ENCODE measurements at places on chromosomes 2 and 18.
A peak's percentile ranks its signal among the peaks of the same experiment; 100 is the strongest.

GRCh38 chr2:30150786-30151185, 4.0 kb downstream of the YPEL5 start:
- DNase-seq: no peak

DNA sequence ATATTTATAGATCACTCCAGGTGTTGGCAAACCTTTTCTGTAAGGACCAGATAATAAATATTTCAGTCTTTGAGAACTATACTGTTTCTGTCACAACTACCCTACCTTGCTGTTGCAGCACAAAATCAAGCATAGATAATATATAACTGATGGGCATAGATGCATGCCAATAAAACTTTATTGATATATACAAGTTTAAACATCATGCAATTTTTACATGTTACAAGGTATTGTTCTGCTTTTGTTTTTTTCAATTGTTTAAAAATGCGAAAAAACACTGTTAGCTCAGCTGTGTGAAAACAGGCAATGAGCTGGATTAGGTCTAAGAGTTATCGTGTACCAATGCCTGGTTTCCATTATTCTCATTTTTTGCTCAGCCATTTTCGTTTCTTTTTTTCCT, 47.6 kb upstream of the FN1 start:
- DNase-seq: no peak

DNA sequence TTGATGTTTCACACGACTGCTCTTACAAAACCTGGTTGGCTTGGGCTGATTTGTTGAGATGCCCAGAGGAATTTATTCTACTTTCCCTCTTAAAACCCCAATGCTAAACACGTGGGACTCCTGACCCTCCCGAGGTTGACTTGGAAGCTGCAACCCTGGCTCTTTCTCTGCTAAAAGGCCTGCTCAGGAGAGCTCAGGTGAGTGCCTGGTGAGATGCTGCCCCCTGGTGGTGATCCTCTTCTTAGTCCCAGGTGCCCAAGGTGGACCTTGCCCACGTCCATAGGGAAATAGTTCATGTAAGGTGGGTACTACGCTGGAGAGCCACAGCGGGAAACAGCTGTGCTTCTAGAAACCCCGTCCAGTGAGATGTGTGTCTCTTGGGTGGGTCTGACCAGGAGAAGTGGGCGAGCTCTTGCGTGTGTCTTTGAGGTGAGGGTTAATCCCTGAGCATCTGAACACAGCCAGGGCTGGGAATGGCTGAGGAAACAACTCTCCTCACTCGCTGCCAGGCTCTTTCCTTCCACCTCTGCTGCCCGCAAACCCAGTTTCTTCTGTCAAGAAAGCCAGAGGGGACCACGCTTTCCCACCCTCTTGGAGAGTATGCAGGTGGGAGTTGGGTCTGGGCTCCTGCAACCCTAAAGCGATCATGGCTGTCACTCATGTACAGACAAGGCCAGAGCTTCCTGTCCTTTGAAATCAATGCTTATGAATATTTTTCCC, 25.5 kb upstream of the PXDN start:
- no peak for DNase-seq

DNA sequence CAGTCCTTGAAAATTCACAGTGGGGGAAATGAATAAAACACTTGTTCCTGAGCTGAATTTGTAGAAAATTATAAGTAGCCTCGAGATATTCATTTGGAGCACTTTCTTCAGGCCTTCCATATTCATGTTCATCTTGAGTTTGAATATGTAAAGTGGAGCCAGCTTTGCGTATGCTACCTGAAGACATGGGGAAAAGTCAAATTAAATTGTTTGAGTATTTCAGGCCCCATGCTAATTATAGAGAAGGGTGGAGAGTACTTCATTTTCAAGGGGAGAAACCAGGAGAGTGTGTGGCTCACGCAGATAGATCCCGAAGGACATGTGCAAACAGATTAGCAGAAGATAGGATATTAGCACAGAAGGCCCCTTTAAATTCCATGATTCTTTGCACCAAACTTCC, 7.7 kb downstream of the RPRM start:
- DNase-seq: no peak

DNA sequence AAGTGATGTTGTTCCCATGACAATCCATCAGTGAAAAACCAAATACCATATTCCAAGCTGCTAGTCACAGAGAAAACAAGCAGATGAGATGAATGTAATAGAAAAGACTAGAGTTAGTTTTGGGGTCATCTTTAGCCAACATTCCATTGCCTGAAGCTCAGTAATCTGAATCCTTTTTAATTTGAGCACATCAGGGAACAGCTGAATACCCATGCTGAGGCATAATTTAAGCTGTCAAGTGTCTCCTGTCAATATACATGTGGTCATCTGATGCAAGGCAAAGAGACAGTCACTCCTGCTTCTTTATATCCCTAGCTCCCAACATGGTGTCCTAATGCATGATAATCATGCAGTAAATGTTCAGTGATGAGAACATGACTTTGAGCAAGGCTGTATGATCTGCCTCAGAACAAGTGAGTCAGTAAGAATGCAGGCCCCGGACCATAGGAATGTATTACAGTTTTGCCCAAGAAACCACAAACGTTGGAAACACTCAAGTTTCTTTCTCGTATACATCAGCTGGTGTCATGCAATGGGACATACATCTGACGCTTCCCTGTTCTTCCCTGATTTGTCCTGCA, 48.0 kb downstream of the CDK15 start:
- peak; percentile 96 for DNase-seq

- no peak for DNase-seq
Measured at GRCh38 chr18:74692367-74693013, 94.8 kb downstream of the ZNF407 start.

DNA sequence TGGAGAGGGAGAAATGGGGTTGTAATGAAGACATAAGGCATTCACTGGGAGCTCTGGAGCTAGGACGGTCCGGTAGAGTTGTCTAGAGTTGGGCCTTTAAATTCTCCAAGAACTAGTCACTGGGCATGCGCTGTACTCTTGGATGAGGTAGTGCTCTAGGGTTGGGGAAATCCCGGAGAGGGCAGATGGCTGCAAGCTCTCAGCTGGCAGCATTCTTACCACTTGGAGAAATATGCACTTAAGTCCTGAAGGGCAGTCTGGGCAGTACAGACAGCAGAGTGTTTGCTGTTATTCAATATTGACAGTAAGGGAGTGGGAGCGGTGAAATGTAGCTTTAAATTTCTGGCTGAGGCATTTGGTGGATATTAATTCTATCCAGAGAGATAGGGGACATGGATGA, 214.6 kb downstream of the RDH14 start:
- DNase-seq: no peak

DNA sequence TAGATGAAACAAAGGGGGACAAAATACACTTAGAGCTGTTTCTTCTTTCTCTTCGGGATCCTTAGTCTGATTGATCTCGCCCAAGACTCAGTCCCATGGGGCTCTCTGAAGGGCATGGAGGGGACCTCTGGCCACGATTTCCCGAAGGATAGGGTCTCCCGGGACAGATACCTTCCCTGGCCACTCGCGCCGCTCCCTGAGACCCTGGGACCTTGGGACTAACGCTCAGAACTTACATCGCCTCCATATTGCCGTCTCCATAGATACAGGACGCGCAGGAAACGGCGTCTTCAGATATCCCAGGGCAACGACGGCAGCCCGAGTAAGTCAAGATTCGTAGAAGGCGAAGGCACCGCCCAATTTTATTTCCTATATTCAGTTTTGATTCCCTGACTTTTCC, at the start of gene CFAP65:
Gene CFAP65, minus strand, starts transcription at position 265 of the 400 bp plus-strand sequence. CDS start 2,468 bp downstream, outside the sequence.
- DNase-seq: peak; percentile 8

- no peak for DNase-seq
Measured at GRCh38 chr2:51579412-51579811, 547.5 kb upstream of the NRXN1 start.

DNA sequence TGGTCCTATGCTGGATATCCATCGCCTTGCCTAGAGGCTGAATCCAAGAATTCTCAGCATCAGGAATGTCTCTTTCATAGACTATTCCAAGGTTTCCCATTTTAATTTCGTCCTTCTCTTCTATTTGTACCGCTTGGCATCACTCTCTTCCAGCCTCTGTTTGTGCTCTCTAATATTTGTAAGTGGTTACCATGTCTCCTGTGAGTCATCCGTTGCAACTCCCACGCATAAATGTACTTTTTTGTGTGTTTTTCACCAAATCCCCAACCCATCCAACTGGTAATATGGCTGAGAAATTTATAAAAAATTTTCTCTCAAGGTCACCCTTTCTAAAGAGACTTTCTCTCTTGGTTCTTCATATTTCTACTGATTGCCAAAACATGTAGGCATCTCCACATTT, 21.8 kb downstream of the COLEC12 start:
- no peak for DNase-seq

GRCh38 chr2:191020742-191021381, 6.9 kb upstream of the STAT1 start:
- peak; percentile 56 for DNase-seq

DNA sequence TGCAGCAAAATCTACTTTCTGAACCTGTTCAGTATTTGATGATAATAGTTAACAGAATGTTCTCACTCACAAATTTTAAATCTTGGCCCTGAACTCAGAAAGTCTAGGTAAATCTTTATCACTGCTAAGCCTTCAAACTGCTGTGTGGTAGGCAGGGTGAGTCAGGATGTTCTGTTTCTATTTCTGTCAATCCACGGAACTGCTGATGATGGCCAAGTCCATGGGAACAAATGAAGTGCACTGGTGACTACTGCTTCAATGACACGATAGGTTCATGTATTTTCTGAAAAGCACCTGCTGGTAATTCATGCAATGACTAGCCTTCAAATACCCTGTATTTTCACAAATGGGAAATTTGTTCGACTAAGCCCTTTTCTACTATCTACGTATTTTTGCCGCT, 14.2 kb downstream of the NIFK start:
- DNase-seq: no peak

- no peak for DNase-seq
Measured at GRCh38 chr2:68110102-68110501, 47.3 kb upstream of the C1D start.

DNA sequence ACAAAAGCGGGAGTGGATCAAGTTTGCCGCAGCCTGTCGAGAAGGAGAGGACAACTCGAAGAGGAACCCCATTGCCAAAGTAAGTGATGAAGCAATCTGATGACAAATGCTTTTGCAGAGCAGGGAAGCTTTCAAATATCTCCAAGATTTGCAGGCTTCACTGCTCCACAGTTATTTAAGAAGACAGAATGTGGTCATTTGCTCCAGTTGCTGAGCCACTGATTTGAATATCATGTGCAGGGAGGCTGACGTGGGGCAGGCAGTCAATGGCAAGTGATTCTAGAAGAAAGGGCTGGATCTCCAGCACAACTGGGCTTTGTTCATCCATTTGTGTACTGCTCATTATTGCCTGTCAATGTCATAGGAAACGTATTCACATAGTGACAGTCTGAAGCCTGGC, 10.2 kb downstream of the DSG4 start:
- no peak for DNase-seq

- DNase-seq: no peak
Measured at GRCh38 chr2:104312684-104313083, 541.2 kb upstream of the POU3F3 start.

GRCh38 chr18:62588217-62588616, 65.4 kb downstream of the ZCCHC2 start:
- DNase-seq: no peak

GRCh38 chr2:100580367-100581276, 17.8 kb downstream of the PDCL3 start:
- DNase-seq: no peak

GRCh38 chr18:6311456-6312215, 103.1 kb downstream of the L3MBTL4 start:
- no peak for DNase-seq

GRCh38 chr2:101223814-101224231, 28.9 kb upstream of the CNOT11 start:
- no peak for DNase-seq

DNA sequence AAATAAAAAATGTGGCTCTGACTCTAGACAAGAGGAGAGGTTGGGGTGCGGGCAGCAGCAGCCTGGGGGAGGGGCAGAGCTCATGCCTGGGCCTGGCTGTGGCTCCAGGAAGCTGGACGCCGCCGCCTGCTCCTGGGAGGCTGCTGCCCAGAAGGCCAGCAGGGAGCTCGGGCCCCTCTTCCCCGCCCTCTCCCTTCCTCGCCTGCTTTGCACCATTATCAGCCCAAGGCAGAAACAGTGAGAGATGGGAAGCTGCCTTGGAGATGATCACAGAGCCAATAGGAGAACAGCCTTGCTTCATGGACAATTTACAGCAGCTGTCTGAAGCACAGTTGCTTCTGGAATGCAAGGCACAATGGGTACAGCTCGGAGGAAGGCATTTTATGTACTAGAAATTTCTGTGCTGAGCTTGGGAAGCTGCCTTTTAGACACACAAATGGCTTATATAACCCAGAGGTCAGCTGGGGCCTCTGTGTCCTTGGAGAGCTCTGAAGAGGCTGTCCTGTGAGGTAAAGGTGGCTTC, 55.3 kb upstream of the AFF3 start:
- peak; percentile 54 for DNase-seq

DNA sequence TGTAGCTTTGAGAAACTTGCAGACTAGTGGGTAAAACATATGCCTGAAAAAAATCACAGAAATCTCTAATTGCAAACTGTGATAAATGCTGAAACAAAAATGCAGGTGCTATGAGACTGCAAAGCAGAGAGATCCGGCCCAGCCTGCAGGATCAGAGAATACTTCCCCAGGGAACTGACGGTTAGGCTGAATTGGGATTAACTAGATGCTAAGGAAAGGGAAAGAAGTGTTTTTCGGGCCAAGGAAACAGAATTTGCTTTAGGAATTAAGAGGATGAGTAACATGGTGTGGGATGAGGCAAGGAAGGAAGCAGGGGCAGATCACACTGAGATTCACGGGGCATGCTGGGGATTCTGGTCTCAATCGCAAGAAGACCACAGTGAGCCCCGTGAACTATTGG, 71.5 kb downstream of the OSBPL6 start:
- DNase-seq: no peak

DNA sequence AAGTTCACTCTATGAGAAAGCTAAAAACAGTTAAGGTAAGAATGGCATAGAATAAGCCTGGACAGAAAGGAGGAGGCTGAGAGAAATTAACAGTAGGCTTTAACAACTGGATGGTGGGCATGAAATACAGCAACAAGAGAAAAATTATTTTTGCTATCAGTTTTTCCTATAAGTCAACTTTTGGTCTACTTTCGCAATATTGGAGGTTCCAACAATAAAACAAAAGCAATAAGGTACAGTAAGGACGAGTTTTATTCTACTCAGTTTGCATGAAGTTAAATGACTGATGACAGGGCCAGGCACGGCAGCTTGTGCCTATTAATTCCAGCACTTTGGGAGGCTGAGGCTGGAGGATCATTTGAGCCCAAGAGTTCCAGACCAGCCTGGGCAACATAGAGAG, 17.3 kb downstream of the RAB1A start:
- DNase-seq: no peak

GRCh38 chr2:71667256-71668182, 214.2 kb downstream of the DYSF start:
- no peak for DNase-seq

GRCh38 chr2:232138441-232138840, 176.9 kb downstream of the DIS3L2 start:
- DNase-seq: no peak

GRCh38 chr2:233857511-233858141, 3.3 kb upstream of the HJURP start:
- no peak for DNase-seq

Measured in fibroblast of skin of left biceps (primary cell).